DND-41 (cell line): ENCODE measurements at places on chromosomes 6 and 20.

DNA sequence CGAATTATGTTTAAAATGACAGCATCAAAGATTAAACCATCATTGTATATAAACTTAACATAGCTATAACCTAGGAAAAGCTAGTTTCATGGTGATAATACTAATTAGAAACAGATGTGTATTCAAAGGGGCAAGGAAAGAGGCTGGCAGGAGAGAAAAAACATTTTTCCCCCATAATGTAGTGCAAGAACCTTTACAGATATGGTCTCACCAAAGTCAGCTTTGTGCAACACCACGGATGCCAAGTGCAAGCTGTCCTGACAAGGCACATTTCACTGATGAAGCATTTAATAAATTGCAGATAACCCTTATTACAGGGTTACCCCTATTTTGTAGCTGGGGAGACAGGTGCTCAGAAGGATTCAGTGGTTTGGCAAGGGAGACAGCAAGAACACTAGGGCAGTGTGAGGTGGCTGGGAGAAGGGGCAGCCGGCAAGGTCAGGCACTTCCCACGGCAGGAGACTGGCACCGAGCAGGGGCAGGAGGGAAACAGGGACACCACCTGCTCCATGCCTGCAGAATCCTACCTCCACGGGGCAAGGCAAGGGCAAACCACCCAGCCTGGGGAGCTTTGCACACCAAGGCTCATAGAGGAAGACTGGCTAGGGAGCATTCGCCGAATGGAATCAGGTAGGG, 6.5 kb downstream of the RPS6KA2 start:
- no peak for DNase-seq
- no peak overlapping the region for H3K4me3 ChIP-seq
- peaks cover 6% of the 10 kb centered on the region for H3K27me3 ChIP-seq
- H3K27ac ChIP-seq: no peak overlapping the region
- no peaks in the 10 kb centered on the region for H3K36me3 ChIP-seq

DNA sequence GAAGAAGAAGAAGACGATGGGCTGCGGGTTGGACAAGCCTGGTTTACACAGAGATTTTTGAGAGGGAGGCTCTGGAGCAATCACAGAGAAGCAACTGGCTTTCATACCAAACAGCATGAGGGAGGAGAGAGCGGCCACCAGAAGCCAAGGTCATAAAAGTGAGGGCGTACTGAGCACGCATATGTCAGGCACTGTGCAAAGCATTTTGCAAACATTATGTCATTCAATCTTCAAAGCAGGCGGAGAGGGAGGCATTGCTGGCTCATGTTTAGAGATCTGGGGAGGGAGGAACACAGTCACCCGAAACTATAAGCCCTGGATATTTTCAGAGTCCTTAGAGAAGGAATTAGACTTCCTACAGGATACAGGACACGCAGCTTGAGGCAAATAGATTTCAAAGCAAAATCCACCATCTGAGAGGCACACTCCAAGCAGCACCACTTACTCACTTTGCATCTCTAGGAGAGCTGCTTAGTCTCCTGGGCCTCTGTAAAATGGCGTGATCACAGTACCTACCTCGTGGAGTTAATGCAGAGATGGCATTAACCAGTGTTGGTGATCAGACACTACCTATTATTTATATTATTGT, 24.6 kb downstream of the RAMACL start:
- no peak overlapping the region for H3K27ac ChIP-seq
- H3K27me3 ChIP-seq: no peaks in the 10 kb centered on the region
- peaks cover 5% of the 10 kb centered on the region; the same call in 1 of the 2 replicates for H3K4me1 ChIP-seq
- no peak overlapping the region for H3K4me3 ChIP-seq
- no peaks in the 10 kb centered on the region for H3K36me3 ChIP-seq

DNA sequence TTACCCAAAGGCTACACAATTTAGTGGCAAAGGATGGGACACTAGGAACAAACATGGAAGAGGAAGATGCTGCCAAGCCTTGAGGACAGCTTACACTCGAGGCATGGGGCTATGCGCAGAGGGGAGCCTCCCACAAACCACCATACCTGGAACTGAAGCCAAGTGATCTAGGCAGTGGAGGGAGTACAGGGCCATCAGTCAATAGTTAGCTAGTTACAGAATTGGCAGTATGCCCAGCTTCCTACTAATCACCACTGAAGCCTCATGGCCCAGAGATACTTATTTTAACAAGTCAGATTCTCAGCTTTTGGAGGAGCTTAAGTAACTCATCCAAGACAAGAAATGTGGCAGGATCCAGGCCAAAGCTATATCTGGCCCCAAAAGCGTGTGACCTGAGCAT, 226.6 kb upstream of the MOCS1 start:
- H3K27me3 ChIP-seq: no peaks in the 10 kb centered on the region
- no peaks in the 10 kb centered on the region for H3K36me3 ChIP-seq
- no peak overlapping the region for H3K4me3 ChIP-seq
- H3K27ac ChIP-seq: no peak overlapping the region
- no peaks in the 10 kb centered on the region for H3K4me1 ChIP-seq

DNA sequence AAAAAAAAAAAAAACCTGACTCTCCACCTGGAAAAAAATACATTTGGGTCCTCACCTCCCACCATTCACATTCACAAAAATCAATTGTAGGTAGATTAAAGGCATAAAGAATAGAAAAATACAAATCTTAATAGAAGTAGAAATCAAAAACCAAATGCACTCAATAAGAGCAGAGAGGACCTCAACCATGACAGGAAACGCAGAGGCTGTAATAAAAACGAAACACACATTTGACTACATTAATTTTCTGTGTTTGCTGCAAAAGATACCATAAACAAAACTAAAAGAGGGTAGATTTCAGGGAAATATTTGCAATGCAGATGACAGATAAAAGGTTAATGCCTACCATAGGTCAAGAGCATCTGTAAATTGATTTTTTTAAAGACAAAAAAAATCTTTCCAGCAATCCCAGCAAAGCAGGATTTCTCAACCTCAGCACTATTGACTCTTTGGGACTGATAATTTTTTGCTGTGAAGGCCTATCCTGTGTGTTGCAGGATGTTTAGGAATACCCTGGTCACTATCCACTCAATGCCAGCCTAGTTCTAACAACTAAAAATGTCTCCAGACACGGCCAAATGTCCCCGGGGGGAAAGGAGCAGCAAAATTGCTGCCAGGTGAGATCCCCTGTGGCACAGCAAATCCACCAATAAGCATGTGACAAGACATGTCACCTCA, 9.1 kb downstream of the ETV7 start:
- H3K27me3 ChIP-seq: peaks cover 19% of the 10 kb centered on the region
- no peak for DNase-seq
- no peaks in the 10 kb centered on the region for H3K4me1 ChIP-seq
- H3K27ac ChIP-seq: no peak overlapping the region
- H3K4me3 ChIP-seq: no peak overlapping the region

DNA sequence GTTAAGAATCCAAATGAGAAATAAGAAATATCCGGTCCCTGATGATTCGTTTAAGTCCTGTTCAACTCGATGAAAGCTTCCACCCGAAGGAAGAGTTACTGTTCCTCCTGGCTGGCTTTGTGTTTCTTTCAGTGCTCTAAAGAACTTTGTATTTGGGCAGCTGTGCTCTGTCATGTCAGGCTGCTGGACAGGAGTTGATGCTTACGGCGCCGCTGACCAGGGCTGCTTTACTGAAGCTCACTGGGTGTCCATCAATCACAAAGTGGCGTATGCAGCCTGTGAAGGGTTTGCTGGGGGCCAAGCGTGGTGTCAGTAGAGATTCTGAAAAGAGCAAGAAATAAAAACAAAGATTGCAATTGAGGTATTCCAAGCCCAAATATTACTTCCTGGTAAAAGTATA, 21.9 kb downstream of the FAM229B start:
- H3K36me3 ChIP-seq: no peaks in the 10 kb centered on the region
- no peak for DNase-seq
- no peaks in the 10 kb centered on the region for H3K4me1 ChIP-seq
- no peak overlapping the region for H3K4me3 ChIP-seq
- H3K27ac ChIP-seq: no peak overlapping the region

- no peak overlapping the region for H3K27ac ChIP-seq
- H3K4me1 ChIP-seq: no peaks in the 10 kb centered on the region
- no peak overlapping the region for H3K4me3 ChIP-seq
- no peak for DNase-seq
- no peaks in the 10 kb centered on the region for H3K27me3 ChIP-seq
Observed at GRCh38 chr6:14020551-14020950, 95.8 kb downstream of the RNF182 start.

- peaks cover 19% of the 10 kb centered on the region for H3K27me3 ChIP-seq
- no peaks in the 10 kb centered on the region for H3K4me1 ChIP-seq
- H3K27ac ChIP-seq: no peak overlapping the region
- DNase-seq: no peak
Observed at GRCh38 chr6:136037242-136037875, 185.9 kb downstream of the PDE7B start.

DNA sequence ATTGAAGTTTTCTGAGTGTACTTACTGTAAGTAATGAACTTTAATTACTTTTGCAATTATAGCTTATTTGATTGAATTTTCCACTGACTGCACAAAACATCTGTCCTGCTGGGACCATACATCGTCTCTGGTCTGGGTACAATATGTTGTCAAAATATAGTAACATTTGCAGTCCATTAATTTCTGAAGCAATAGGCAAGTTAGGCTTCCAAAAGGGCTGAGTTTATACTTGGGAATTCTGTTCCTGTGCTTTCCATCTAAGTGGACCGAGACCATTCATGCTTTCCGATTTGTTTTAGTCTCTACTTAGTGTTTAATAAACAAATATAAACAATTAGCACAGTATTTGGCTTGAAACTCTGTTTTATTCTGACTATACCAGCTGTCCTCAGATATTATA, 139.3 kb downstream of the RFPL4B start:
- peaks cover 3% of the 10 kb centered on the region for H3K27me3 ChIP-seq
- H3K27ac ChIP-seq: no peak overlapping the region
- no peaks in the 10 kb centered on the region for H3K4me1 ChIP-seq
- no peak for DNase-seq

GRCh38 chr20:55472704-55473103, 532.6 kb downstream of the CBLN4 start:
- peaks cover 2% of the 10 kb centered on the region for H3K27me3 ChIP-seq
- H3K4me1 ChIP-seq: no peaks in the 10 kb centered on the region
- H3K27ac ChIP-seq: no peak overlapping the region
- no peak for DNase-seq
- no peaks in the 10 kb centered on the region for H3K36me3 ChIP-seq

GRCh38 chr20:1579488-1579887, 22.0 kb upstream of the SIRPD start:
- H3K27me3 ChIP-seq: no peaks in the 10 kb centered on the region
- H3K27ac ChIP-seq: no peak overlapping the region
- no peak for DNase-seq
- no peaks in the 10 kb centered on the region for H3K4me1 ChIP-seq
- H3K4me3 ChIP-seq: no peak overlapping the region

DNA sequence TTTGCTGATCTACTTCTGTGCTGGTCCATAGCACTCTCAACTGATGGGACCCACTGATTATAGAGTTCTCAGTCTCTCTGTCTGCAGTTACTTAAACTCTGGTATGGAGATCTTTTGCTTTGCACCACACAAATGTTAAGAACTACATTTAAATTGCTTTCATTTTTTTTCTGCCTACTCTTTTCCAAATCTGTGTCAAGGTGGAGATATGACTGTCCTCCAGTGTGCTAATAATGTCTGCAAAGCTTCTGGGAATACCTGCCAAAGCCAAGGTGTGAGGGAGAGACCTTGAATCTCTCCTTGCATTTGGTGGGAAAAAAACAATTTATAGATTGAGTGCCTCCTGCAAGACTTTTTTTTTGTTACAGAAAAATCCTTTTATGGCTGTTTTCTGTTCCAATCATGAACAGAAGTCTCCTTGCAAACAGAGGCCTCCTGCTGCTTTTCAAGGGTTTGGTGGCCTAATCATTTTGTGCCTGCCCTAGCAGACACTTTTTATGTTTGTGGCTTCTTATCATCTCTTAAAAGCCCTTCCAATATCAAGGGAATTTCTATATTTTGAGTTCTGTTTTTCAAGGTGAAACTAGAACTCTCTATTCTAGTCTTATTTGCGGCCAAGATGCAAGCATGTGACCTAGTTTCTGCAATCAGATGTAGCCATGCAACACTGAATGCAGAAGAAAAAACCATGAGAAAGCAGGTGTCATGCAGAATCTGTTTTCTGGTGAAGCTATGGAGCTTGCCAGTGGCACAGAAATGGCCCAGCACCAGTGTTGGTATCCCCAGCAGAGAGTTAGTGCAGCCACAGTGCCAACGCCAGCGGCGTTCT, 23.2 kb upstream of the AKIRIN2 start:
- no peak for DNase-seq
- H3K4me1 ChIP-seq: no peaks in the 10 kb centered on the region
- no peak overlapping the region for H3K27ac ChIP-seq
- H3K4me3 ChIP-seq: no peak overlapping the region
- H3K27me3 ChIP-seq: no peaks in the 10 kb centered on the region
- H3K36me3 ChIP-seq: no peaks in the 10 kb centered on the region

GRCh38 chr6:169235286-169235685, 18.4 kb downstream of the THBS2 start:
- no peak overlapping the region for H3K4me3 ChIP-seq
- H3K27ac ChIP-seq: no peak overlapping the region
- no peaks in the 10 kb centered on the region for H3K36me3 ChIP-seq
- DNase-seq: no peak
- no peaks in the 10 kb centered on the region for H3K4me1 ChIP-seq

GRCh38 chr6:161001421-161001820, 9.9 kb downstream of the MAP3K4 start:
- no peak overlapping the region for H3K27ac ChIP-seq
- DNase-seq: no peak

- peaks cover 78% of the 10 kb centered on the region for H3K36me3 ChIP-seq
- no peaks in the 10 kb centered on the region for H3K27me3 ChIP-seq
- DNase-seq: no peak
- no peaks in the 10 kb centered on the region for H3K4me1 ChIP-seq
Observed at GRCh38 chr20:25024171-25024570, 31.6 kb upstream of the APMAP start.

- H3K4me1 ChIP-seq: peaks cover 53% of the 10 kb centered on the region
- no peak overlapping the region for H3K4me3 ChIP-seq
- no peak for DNase-seq
- 0 out of 2 replicates have a peak overlapping the region, but pooled peaks have one; percentile 19 for H3K27ac ChIP-seq
Observed at GRCh38 chr20:32823737-32824588, 4.2 kb downstream of the MAPRE1 start.

DNA sequence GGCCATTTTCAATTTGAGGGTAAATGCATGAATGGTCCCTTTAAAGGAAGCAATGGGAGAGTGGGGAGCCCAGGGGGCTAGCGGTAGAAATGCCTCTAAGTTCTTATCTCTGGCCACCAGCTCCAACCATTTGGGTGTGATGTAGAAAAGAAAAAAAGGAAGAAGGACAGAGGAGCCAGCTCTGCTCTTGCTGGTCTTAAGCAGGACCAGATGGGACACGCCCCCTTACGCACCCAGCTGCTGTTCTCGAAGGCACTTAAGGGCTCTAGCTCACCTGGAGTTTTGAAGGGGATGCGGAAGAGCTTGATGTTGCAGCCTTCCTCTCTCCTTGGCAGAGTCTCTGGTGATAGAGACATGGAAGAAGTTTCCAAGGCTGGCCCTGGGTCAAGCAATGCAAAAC, 59.5 kb upstream of the RNF144B start:
- H3K36me3 ChIP-seq: no peaks in the 10 kb centered on the region
- DNase-seq: no peak
- H3K4me3 ChIP-seq: no peak overlapping the region
- H3K4me1 ChIP-seq: no peaks in the 10 kb centered on the region
